T-helper 2 cell treated with Interferon-gamma antibody and Interleukin-4, amounts not matched to agents 100 ng/mL and 5 ng/mL, for 36 hours (primary cell): ENCODE measurements at places on chromosomes 6 and 20. TPM values are rescaled to one million over a fixed set of nuclear protein-coding genes. Genes with fewer than 3 reads are reported as not detected.

The FAM209B gene
- 0.86 and 1.5 TPM in 2 replicates for total RNA-seq

The WFDC2 gene
- 0.52 TPM in 1 of 2 replicates, not detected in the other for total RNA-seq

The METTL24 gene
- not detected in 2 replicates for total RNA-seq

The TFAP2C gene
- total RNA-seq: not detected in 2 replicates

The THBD gene
- total RNA-seq: not detected in 2 replicates

The ELOVL2 gene
- total RNA-seq: not detected in 2 replicates
